Vagina (tissue), 2 donors: ENCODE measurements at places on chromosomes 7 and 10.

GRCh38 chr7:155710530-155710929 lies 66.1 kb downstream of the RBM33 start:
- no peak for DNase-seq

DNA sequence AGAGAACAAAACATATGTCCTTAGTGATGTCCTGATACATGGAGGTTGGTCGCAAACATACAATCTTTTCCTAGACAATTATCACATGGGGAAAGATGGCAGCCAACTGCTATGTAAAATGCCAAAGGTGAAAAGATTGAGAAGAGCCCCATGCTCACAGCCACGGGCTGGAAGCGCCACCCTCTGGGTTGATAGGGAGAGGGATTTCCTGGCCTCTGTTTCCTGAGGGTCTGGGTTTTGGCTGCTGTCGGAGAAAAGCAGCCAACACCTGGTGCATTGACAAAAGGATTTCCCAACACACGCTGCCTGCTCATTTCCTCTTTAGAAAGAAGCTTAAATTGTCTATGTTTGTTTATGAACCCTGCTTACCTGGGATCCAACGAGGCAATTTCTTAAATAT lies 43.8 kb downstream of the ITIH5 start:
- DNase-seq = no peak

- no peak for DNase-seq
Observed at GRCh38 chr7:157224627-157225026, 85.9 kb downstream of the UBE3C start.

GRCh38 chr10:126309228-126309883 lies 78.9 kb downstream of the ADAM12 start:
- no peak for DNase-seq

- no peak for DNase-seq
Observed at GRCh38 chr10:33643042-33643441, 308.6 kb upstream of the NRP1 start.

DNA sequence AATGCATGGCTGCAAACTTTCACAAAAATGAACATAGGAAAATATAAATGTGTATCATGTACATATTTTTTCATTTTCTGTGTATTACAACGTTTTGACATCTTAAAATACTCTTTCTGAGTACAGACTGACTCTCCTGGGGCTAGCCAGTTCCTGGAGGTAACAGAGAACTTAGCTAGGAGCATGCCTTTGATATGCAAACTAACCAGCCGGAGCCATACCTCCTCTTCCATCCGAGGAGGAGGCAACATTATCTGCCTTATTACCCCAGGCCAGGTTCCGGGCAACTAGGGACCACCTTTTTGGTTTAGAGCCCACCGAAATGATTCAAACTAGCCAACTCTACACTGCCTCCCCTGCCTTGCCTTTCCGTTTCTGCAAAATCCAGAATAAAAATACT lies 33.7 kb upstream of the HECW1 start:
- DNase-seq = no peak
